ENCODE measurements at places on chromosomes 16 and 17. TPM values are rescaled to one million over a fixed set of nuclear protein-coding genes. Genes with fewer than 3 reads are reported as not detected.
A peak's percentile ranks its signal among the peaks of the same experiment; 100 is the strongest.

CLEC18A gene
- 2.2 TPM for total RNA-seq

TMEM231 gene
- total RNA-seq = 18.3 TPM

KREMEN2 gene
- total RNA-seq = not detected

ASB16 gene
- total RNA-seq = 0.36 TPM

C16orf89 gene
- total RNA-seq = 10.0 TPM

DNA sequence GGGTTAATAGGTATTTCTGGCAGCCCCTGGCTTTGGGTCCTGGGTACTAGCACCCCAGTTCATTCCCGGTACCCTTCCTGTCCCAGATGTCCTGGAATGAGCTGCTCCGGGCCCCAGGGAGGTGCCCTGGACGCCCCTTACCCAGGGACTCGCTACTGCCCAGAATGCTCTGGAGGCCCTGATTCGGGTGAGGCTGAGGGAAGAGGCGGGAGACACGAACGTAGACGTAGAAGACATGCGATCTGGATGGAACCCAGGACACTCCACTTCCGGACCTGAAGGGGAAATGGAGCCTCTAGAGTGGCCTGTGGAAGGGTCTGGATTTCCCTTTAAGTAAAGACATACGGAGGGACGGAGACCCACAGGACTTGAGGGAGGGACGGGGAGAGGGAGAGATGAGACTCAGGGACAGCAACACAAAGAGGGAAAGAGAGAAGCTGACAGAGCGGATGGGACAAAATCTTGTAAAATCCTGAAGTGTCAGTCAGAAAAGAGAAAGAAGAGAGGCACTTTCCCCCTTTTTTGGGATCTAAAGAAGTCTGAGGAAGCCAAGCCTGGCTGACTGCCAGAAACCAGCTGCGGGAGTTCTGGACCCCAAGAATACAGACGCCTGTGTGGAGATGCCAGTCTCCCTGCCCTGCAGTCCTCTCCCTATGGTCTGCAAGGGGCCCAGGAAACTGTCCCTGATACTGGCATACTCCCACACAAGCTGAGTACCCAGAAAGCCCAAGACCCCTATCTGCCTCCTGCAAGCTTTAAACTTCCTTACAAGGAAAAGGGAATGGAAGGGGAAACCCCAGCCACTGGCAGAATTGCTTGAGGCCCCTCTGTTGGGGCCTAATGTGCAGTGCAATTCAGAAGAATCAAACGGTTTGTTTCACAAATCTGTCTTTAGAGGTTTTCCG, 1.0 kb upstream of the HOXB13 start:
- DNase-seq = no peak

- no peak for DNase-seq
Measured at GRCh38 chr17:27471321-27472269, 15.3 kb downstream of the KSR1 start.

- no peak for DNase-seq
Measured at GRCh38 chr17:33811984-33812577, 443.0 kb upstream of the CCL2 start.

GRCh38 chr17:30091771-30092170, 24.8 kb upstream of the NSRP1 start:
- no peak for DNase-seq

GRCh38 chr16:35752012-35752772, 2292.8 kb downstream of the TP53TG3F start:
- no peak for DNase-seq

- no peak for DNase-seq
Measured at GRCh38 chr16:86886651-86887050, 308.3 kb downstream of the FOXL1 start.

DNA sequence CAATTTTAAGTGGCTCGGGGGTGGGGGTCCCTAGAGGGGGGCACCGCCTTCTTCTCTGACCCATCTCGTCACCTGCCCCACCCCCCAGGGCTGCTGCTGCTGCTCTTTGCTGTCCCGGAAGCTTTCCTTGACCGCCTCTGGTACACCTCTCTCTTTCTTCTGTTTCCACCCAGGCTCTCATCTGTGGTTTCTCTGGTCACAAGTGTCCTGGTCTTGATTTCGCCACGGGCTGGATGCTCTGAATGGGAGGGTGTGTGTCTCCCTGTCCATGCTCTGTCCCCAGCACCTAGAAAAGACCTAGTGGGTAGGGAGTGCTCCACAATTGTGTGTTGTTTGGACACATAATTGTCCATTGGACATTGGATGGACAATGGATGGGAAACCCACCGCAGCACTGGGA, 134.7 kb upstream of the CIBAR2 start:
- no peak for DNase-seq

- DNase-seq = no peak
Measured at GRCh38 chr17:41185001-41185400, 290 bp upstream of the KRTAP4-1 start.

GRCh38 chr16:30187971-30188561, 4.7 kb downstream of the CORO1A start:
- no peak for DNase-seq

GRCh38 chr17:202501-202951, 21.1 kb upstream of the DOC2B start:
- no peak for DNase-seq

GRCh38 chr16:75074920-75075687, 41.5 kb downstream of the LDHD start:
- DNase-seq = no peak

DNA sequence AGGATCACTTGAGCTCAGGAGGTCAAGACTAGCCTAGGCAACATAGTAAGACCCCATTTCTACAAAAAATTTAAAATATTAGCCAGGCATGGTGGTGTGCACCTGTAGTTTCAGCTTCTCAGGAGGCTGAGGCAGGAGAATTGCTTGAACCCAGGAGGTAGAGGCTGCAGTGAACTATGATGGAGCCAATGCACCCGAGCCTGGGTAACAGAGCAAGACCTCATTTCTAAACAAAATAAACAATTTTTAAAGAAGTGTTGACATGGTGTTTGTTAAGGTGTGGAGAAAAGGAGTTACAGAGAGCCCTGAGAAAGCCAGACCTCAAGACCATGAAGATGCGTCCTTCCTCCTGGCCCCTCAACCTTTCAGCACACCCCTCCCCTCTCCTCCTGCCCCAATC, 37.6 kb upstream of the C1QL1 start:
- DNase-seq = no peak

GRCh38 chr17:20965492-20965891, 77.3 kb downstream of the USP22 start:
- no peak for DNase-seq

GRCh38 chr17:70498631-70499030, 329.3 kb downstream of the KCNJ2 start:
- DNase-seq = no peak

GRCh38 chr16:23990507-23990906, 154.7 kb downstream of the PRKCB start:
- DNase-seq = no peak

DNA sequence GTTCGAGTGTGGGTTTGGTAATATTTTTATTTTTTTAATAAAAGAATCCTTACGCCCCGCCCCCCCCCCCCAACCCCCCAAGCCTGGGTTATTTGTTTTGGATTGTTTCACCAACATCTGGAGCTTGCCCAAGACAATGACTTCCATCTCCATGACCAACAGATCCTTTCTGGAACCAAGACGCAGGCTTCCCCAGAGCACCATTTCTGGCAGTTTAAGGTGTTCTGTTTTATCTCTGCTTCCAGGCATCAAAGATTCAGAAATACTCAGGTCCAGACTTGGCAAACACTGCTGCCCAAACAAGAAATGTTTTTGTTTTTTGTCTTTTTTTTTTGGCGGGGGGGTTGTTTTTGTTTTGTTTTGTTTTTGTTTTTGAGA, 56.1 kb downstream of the PLXDC1 start:
- DNase-seq = no peak

- peak; percentile 84 for DNase-seq
Measured at GRCh38 chr16:2500918-2501750, 12.6 kb upstream of the ATP6V0C start.

DNA sequence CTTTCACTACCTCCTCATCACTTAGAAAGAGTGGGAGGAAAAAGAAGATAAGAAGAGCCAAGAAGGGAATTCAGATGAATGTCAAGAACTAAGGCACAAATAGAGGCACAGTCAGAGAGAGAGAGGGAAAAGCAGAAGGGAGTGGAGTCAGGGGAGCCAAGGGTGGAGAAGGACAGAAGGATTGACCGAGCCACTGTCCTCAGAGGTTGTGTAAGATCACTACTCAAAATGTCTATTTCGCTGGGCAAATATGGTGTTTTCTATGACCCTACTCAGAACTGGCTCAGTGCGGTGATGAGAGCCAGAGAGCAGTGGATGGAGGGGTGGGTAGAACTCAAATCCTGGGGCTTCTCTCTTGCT, 139.2 kb upstream of the HS3ST2 start:
- peak; percentile 17 for DNase-seq

DNA sequence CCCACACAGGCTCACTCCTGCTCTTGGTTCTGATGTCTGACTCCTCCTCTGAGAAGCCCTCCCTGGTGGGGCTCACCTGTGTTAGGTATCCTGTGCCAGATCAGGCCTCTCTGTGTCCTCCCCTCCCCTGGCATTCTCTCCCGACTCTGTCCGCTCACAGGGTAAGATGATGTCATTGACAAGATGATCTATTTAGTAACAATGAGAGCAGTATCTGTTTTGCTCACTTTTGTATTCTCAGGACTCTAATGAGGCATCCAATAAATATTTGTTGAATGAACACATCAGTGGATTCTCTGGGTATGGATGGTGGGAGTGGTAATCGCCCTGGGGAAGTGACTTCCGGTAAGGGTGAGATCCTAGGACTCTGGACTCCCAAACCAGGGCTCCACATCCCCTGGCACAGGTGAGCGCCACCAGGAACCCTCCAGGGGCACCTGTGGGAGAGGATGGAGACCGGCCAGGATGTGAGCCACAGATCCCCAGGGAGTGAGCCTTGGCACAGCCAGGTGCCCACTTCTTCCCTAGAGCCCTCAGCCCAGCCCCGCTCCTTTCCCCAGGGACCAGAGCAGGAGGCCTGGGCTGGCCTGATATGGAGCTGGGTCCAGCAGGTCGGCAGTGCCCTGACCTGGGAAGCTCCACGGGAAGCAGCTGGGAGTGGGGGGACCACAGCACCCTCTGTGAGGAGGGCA, 5.4 kb upstream of the HAP1 start:
- DNase-seq = no peak

DNA sequence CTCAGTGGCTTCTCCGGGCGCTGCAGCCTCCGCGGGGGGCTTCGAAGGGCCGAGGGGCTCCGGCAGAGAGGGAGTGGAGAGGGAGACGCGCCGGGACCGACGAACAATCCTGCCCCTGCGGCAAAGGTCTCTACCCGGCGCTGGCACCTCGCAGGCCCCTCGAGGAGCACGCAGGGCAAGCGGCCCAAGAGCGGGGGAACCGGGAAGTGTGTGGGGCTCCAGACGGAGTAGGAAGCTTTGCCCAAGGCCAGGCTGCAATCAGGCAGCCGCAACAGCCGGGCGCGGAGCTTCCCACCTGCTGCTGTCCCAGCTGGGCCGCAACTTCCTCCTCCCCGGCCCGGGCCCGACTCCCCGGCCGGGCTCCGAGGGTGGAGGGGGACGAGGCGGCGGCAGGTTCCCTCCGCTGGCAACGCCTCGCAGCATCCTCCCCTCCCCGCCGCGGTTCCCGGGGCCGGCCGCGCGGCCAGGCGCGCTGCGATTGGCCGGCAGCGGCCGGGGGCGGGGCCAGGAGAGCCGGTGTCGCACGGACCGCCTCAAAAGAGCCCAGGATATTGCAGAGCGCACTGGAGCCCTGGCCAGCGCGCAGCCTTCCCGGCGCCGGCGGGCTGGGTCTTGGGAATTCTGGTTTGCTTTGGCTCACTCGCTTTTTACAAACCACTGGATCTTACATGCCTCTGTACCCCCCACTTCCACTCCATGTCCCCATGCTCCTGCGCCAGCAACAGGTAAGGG, at the start of gene KCNJ2:
Gene KCNJ2 (plus strand): TSS at position 556 of the 732 bp plus-strand sequence. CDS start 5,508 bp downstream, outside the sequence.
- peak; percentile 77 for DNase-seq

DNA sequence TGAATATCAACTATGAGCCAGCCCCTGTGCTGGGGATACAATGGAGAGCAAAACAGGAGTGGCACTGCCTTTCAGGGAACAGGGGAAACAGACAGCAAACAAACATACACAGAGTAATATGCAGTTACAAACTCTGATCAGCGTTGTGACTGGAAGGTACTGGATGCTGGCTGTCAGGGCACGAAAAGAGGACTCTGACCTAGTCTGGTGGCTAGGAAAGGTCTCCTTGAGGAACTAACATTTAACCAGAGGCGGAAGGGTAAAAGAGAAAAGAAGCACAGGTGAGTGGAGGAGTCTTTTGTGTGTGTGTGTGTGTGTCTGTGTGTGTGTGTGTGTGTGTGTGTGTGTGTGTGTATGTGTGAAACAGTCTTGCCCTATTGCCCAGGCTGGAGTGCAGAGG, 12.4 kb upstream of the B4GALNT2 start:
- no peak for DNase-seq
